ENCODE measurements at places on chromosomes 4 and X. TPM values are rescaled to one million over a fixed set of nuclear protein-coding genes. Genes with fewer than 3 reads are reported as not detected.

The DRD5 gene
- not detected for total RNA-seq

The POLR2B gene
- 115 TPM for total RNA-seq

The PTCHD1 gene
- total RNA-seq: not detected

The REELD1 gene
- 0.09 TPM for total RNA-seq

The TCEAL8 gene
- 32.6 TPM for total RNA-seq

The PABPC4L gene
- total RNA-seq: not detected

The TMEM47 gene
- total RNA-seq: not detected

The PHKA1 gene
- 3.0 TPM for total RNA-seq

The INTU gene
- 0.14 TPM for total RNA-seq

The TRIML2 gene
- not detected for total RNA-seq

The SGCB gene
- total RNA-seq: 17.7 TPM

The SULT1B1 gene
- 4.7 TPM for total RNA-seq

The ADGRL3 gene
- total RNA-seq: not detected

The POU3F4 gene
- total RNA-seq: not detected

The TMPRSS11B gene
- not detected for total RNA-seq

The GLOD5 gene
- total RNA-seq: not detected

The GPR119 gene
- total RNA-seq: not detected

The KLF8 gene
- total RNA-seq: 21.3 TPM

The MBNL3 gene
- 30.4 TPM for total RNA-seq

The SSX2 gene
- total RNA-seq: not detected

The GABRG1 gene
- total RNA-seq: not detected

Measured in T-helper 2 cell treated with Interferon-gamma antibody and Interleukin-4, amounts not matched to agents 100 ng/mL and 5 ng/mL, for 36 hours (primary cell).